ENCODE measurements at places on chromosomes 5 and 9.

DNA sequence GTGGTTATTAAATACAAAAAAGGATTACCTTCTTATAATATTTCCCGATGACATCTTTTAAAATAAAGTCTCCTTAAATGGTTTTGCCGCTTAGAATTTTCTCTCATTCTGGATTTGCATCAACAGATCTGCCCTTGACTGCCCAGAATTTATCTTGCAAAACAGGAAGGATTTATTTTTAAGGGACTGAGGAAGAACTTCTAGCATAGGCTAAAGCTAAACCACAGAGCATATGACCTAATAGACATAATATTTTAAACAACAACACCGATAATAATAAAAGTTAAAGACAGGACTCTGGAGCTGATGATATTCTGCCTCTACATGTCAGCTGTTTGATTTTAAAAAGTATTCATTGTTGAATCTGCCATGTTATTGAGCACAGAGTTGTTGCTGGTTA, 145.3 kb upstream of the ADCY2 start:
- no peak for DNase-seq

- peak; percentile 18 for DNase-seq
Measured at GRCh38 chr5:78985116-78985724, at the start of gene ARSB. Gene ARSB, minus strand, starts transcription at chr5:78985310. Its CDS starts 62 bp downstream, at chr5:78985248.

DNA sequence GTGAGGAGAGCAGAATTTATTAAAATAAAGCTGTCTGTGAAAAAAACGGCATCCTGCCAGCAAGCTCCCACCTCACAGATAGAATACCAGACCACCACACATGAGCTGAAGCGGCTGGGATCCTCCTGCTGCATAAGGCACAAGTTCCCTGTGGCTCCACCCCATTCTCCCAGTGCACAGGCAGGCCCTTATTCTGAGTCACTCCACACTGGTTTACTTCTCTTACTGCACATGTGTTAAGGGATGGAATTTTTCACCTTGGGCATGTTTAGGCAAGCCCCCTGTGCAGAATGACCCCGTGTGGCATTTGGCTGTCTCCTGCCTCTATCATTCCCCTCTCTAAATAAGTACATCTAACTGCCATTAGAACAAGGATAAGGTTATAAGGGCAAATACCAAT, 115.0 kb upstream of the ELAVL2 start:
- no peak for DNase-seq

- no peak for DNase-seq
Measured at GRCh38 chr9:122220673-122221182, 8.0 kb downstream of the LHX6 start.

DNA sequence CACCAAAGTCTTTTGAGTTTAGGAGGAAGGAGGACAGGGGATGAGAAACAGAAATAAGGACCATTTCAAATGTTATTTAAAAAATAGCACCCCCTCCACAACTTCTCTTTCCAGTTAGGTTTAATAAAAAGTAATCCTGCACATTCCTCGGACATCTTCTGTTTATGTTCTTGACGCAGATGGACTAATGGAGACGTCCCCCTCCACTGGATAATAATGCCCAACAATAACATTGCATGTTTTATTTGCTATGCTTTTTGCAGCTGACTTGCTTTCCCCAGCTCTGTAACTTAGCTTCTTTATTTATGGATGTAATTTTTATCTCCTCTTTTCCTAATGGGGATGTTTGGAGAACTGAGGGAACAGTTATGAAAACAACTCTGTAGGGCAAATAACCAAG, 89.5 kb downstream of the MAT2B start:
- DNase-seq, result no peak

DNA sequence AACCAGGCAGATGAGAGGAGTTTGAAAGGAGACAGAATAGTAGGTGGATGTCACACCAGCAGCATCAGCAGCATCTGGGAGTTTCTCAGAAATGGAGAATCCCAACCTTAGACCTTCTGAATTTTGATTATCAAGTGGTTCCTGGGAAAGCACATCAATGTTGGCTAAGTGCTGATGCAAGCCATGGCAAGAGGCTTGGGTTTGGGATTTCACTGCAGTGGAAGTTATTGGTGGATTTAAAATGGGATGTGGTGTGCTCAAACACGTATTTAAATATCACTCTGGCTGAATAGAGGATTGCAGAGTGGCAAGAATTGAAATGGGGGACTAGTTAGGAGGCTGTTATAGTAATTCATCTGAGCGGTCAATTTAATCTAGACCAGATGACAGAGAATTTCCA, 387.8 kb upstream of the WWC1 start:
- DNase-seq, result no peak

GRCh38 chr9:37061768-37062167, 27.7 kb upstream of the PAX5 start:
- DNase-seq, result no peak

DNA sequence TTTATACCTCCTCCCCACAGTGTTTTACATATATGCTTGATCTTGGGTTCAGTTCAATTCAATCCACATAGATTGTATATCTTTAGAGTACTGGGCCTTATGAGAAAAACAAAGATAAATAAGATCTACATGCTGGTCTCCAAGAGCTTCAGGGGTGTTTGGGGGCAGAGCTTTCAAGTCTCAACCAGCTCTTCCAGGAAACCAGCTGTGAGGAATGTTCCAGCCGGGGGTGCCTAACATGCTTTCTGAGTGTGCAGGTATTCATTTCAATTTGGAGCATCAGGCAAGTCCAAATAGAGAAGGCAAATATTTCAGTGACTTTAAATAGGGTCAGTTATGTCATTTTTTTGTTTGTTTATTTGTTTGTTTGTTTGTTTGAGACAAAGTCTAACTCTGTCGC, 5.7 kb upstream of the RAPGEF1 start:
- no peak for DNase-seq

DNA sequence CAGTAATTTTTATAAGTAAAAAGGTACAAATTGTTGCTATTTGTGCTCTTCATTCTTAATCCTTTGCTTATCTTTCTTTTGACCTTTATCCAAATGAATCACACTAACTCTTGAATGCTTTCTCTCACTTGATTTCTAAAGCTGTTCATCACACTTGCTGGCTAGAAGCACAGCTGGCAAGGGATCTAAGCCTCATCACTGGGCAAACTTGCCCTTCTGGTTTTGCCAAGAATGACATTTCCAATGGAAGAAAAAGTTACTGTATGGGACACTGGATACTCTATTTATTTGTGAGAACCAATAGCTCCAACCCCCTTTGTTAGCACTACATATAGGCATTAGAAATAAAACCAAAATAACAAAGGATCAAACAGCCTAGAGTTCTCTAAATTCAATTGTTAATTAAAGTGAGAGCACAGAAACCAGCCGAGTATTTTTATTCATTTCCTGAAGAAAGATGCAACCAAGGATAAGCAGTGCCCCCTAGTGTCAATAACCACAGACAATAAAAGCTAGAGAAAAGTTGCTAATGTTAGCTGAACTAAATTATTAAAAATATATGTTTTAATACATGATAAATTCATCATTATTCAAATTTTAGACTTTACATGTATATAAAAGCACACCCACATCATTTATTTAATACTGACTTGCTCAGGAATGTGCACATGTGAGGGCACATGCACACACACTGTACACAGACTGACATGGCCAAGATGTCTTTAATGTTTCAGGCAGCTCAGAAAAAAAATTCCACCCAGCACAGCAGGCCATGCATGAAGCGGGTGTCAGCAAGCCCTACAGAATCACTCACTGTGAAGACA, 59.8 kb upstream of the POU5F2 start:
- peak; percentile 34 for DNase-seq

GRCh38 chr9:114627553-114627952, 16.5 kb downstream of the TMEM268 start:
- no peak for DNase-seq

DNA sequence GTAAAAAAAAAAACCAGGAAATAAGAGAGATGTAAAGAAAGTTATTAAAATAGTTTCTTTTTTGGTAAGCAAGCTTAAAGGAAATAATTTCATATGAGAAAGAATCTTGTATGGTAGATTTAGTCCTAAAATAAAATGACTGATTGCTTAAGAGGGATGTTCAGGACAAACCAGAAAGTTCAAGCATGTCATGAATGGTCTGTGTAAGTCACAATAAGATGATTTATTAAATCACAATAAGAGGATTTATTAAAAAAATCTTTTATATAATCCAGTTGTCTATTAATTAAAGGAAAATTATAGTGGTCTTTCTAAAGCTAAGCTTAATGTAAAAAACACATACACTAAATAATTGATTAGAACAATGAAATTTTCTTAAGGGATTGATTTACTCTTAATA, 91.8 kb upstream of the OR13F1 start:
- no peak for DNase-seq

GRCh38 chr9:94794476-94795167, 68.1 kb downstream of the AOPEP start:
- no peak for DNase-seq

DNA sequence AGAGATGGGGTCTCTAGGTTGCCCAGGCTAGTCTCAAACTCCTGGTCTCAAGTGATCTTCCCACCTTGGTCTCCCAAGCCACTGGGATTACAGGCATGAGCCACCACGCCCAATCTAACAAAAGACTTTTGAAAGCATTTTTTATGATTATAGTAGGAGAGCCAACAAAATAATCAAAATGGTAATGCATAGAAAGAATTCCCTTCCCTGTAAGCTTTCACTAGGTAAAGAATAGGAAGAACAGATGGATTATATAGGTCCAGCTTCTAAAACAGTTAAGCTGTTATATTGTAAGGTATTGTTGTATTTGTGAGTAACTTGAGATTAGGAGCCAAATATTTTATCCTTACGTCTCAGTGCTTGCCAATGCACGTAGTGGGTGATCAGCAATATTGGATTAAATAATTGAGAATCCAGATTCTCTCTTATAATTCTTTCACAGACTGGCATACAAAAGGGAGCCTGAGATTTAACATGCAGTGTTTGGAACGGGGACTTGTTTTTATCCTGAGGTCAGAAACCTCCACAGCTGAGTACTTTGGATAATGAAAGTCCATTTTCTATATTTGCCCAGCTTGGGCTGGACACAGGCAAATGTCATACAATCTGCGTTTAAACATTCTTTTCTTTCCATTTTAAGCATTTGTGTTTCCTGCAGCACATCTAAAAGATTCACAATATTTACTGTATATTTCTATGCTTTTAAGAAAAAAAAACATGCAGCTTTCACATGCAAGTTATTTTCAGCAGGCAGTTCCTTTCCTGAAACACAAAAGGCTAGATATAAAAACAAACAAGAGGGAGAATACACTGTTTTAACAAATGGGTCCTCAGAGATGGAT, 238.4 kb downstream of the ARRDC3 start:
- DNase-seq, result no peak

GRCh38 chr5:143398053-143398355, 5.5 kb downstream of the NR3C1 start:
- DNase-seq, result no peak

- DNase-seq, result no peak
Measured at GRCh38 chr5:145921211-145921610, 15.2 kb upstream of the SH3RF2 start.

- no peak for DNase-seq
Measured at GRCh38 chr5:60346393-60346792, 353.6 kb downstream of the DEPDC1B start.

GRCh38 chr5:37881359-37881758, 41.5 kb upstream of the GDNF start:
- DNase-seq, result no peak

- no peak for DNase-seq
Measured at GRCh38 chr5:127411381-127411780, 106.1 kb upstream of the PRRC1 start.

- DNase-seq, result no peak
Measured at GRCh38 chr5:67115817-67116216, 80.8 kb downstream of the CD180 start.

DNA sequence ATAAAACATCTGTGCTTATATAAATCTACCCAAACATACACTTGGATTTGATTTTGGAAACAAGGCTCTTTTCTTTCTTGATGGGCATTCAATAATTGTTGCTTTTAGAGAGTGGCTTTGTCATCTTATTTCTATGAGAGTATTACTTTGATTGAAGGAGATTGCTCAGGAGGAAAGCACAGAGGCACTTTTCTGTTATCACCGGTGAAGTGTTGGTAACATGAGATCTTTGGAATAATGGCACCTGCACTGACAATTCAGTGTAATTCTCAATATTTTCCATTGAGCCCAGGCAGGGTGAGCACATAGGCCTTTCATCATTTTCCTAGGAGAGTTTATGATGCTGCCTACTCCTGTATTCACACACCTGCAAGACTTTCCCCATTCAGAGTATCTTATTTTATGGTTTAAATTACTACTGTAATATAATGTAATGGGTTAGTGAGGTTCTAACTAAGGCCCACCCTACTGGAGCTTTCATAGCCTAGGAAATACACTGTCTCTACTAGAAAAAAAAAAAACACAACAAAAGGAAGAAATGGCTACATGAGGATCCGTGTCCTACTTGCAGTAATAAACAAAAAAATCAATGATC, 244.3 kb downstream of the DENND1A start:
- no peak for DNase-seq

DNA sequence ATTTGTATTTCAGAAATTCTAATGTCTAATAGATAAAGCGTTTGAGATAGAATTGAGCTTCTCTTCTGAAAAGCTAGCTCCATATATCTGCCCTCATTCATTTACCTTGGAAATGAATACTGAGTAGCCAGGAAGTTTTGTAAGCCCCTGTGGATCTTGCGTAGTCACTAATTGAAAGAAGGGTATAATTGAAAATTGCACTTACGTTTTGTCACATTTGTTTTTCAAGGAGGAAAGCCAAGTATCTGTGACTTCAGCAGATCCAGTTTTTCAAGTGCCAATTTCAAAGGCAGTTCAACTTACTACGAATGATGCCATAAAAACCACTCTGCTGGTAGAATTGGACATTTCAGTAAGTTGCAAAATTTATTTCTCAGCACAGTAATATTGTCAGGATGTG, 14.0 kb downstream of the MTRR start:
- no peak for DNase-seq

DNA sequence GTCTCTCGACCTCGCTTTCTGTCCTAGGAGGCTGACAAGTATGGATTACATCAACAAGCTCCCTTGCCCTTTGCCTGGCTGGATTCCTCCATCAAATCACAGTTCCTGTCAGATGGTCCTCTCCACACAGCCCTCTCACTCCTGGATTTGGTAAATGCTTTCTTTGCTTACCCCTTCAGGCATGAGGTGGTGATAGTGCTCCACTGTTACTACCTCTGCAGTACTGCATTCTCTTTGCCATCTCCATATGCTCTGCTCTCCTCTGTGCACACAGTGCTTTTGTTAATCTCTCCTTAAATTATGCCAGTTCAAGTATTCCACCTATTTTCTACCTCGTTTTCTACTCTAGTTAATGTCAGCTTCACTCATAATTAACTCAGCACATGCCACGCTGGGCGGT, 279.2 kb downstream of the DMAC1 start:
- DNase-seq, result no peak

- DNase-seq, result no peak
Measured at GRCh38 chr5:40791715-40792139, 6.4 kb downstream of the PRKAA1 start.

Measured in skin of body (tissue), 3 donors.